ENCODE measurements at places on chromosomes 2 and 18.

- no peak for DNase-seq
Measured at GRCh38 chr2:65227020-65227455, 593 bp upstream of the ACTR2 start.

GRCh38 chr2:65595630-65596029 is 163.2 kb upstream of the SPRED2 start:
- no peak for DNase-seq

GRCh38 chr18:46373131-46373530 is 268.9 kb downstream of the HAUS1 start:
- no peak for DNase-seq

DNA sequence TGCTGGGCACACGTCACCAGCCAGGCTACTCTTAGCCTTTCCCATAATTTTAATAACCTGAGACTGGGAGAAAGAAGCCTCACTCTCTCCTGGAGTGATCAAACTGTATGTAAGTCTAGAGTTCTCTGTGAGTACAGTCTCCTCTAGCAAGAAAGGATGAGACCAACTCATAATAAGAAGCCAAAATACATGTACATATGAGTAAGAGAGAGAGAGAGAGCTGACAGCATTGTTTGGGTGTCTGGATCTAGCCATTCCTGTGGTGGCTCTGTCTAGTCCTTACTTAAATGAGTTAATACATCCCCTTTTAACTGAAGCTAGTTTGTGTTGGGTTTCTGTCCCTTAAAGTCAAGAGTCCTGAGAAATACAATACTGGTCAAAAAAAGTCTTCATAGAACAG is 26.0 kb upstream of the ANXA4 start:
- DNase-seq = no peak

GRCh38 chr2:84527137-84528129 is 11.1 kb downstream of the DNAH6 start:
- DNase-seq = no peak

- DNase-seq = no peak
Measured at GRCh38 chr18:47821314-47821713, 109.1 kb downstream of the SMAD2 start.

- DNase-seq = no peak
Measured at GRCh38 chr18:56108478-56109367, 520.7 kb upstream of the TCF4 start.

DNA sequence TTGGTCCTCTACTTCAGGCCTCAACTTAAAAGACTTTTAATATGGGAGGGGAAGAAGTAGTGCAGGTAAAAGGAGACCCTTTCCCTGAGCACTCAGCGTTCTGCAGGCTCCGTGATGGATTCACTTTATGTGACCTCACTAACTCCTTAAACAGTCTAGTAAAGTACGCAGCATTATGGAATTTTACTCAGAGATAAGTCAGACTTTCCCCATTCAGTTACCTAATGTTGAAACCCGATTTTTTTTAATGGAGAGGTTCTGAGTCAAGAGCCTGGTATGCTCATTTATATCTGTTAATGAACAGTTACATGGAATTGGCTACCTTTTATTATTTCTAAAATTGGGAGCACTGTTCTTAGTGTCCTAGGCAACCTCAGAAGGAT is 34.1 kb downstream of the RASGRP3 start:
- DNase-seq = no peak

- no peak for DNase-seq
Measured at GRCh38 chr2:70823249-70823648, 2.9 kb upstream of the CLEC4F start.

- no peak for DNase-seq
Measured at GRCh38 chr2:216551234-216552068, 52.8 kb downstream of the RPL37A start.

GRCh38 chr2:219628235-219628985 is 980 bp downstream of the SLC4A3 start:
- DNase-seq = no peak

GRCh38 chr2:43278564-43279220 is 52.3 kb upstream of the ZFP36L2 start:
- DNase-seq = no peak

- no peak for DNase-seq
Measured at GRCh38 chr2:50791271-50791670, 240.7 kb downstream of the NRXN1 start.

GRCh38 chr2:26757873-26758789 is 6.0 kb upstream of the SLC35F6 start:
- no peak for DNase-seq

GRCh38 chr2:181586569-181587081 is 70.3 kb downstream of the CERKL start:
- no peak for DNase-seq

- no peak for DNase-seq
Measured at GRCh38 chr18:77702686-77703085, 453.0 kb downstream of the GALR1 start.

GRCh38 chr2:224971214-224971613 is 71.1 kb downstream of the DOCK10 start:
- DNase-seq = no peak

DNA sequence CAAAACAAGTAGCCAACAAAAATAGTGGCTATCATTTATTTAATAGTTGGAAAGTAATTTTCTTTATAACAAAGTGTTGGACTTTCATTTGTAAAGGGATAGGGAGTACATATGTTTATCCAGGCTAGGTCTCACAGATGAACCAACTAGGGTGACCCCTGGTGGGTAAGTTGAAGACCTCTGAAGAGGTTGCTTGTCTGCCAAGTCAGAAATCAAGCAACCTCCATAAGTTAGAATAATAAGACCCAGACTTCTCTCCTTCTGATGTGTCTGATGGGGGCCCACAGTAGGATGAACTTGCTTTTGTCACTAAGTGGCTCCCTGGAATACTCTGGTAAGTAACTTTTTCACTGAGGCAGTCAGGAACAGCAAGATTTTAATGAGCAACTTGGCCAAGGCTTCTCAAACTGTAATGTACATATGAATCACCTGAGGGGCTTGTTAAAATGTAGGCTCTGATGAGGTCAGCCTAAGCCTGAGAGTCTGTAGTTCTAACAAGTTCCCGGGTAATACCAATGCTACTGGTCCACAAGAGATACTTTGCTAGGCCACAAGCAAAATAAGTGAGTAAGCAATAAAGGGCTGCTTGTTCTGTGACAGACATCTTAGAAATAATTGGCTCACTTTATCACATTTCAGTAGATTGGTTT is 319.6 kb downstream of the PIK3C3 start:
- DNase-seq = no peak

DNA sequence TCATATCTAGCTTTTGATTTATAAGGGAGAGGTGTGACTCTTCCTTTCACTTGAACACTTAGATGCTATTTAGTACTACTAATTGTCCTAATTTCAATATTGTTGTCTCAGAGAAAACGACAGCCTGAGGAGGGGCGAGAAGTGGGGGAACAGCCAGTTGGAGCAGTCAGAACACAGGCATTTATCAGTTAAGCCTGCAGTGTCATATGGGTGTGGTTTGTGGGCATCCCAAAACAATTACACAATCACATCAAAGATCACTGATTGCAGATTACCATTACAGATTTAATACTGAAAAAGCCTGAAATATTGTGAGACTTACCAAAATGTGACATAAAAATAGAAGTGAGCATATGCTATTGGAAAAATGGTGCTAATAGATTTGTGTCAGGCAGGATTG is 15.8 kb downstream of the TMEM131 start:
- no peak for DNase-seq

GRCh38 chr18:64981915-64982314 is 768.9 kb upstream of the CDH7 start:
- no peak for DNase-seq

- no peak for DNase-seq
Measured at GRCh38 chr2:60811491-60812375, 55.7 kb downstream of the PAPOLG start.

DNA sequence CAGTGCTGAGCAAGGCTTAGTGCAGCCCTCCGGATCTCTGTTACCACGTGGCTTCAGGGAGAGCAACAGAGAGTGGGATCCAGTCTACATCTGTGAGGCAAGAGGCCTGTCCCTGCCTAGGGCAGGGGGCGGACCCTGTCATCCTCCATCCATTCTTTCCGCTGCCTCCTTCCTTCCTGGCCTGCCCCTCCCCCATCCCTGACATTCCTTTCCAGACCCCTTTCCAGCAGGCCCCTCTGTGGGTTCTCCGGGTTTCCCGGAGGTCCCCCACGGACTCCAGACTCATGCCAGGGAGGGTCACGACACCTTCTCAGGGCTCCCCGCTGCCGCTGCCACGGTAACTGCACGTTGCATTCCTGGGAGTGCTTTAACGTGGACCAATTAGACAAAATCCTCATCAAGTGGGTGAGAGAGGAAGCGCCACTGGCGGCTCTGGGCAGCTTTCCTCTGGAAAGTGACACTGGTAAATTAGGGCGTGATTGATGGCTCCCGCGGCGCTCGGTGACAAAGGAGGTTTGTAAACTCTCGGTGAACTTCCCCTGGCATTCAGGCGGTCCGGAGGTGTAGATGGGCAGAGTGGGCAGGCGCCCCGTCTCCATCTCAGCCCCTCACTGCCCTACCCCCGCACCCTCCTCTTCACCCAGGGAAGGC is 11.4 kb downstream of the ATOH8 start:
- no peak for DNase-seq

DNA sequence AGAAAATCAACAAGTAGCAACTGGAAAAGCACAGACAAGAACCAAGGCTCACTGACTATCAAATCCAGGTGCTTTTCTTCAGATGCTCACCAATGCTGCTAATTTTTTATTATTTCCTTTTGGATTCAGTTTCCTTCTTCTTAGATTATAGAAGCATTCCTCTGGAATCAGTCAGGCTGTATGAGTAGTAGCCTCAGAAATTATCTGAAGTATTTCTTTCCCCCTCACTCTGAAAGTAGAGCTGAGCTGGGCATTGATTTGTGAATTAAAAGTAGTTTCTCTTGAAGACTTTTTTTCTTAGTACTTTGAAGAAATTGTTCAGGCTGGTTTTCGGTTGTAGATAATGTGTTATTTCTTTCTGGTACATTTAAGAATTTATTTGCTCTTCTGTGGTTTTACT is 273.7 kb downstream of the NOL4 start:
- no peak for DNase-seq

GRCh38 chr2:71347517-71347916 is 15.9 kb downstream of the ZNF638 start:
- DNase-seq = no peak

DNA sequence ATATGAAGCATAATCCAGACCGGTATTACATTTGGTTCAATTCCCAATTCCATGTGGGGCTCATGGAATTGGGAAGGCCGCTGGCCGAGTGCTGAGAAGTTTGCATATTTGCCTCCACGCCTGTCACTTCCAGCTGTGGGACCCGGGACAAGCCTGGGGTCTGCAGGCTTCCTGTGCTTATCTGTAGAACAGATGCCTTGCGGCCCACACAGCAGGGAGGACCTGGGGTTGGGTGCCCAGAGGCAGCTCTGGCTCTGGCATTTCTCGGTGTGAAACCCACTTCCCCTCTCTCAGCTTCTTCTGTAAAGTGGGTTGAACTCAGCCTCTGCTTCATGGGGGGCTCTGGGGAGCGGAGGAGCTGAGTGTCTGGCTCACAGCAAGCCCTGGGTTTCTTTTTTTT is 97.9 kb downstream of the SH3BP4 start:
- DNase-seq = no peak

- DNase-seq = no peak
Measured at GRCh38 chr18:52323802-52324201, 16.2 kb upstream of the DCC start.

GRCh38 chr2:19505199-19506136 is 147.0 kb upstream of the OSR1 start:
- DNase-seq = no peak
